ENCODE measurements at places on chromosomes 2 and 18.

GRCh38 chr2:27174638-27175037 is 25.8 kb downstream of the TCF23 start:
- no peak for DNase-seq

DNA sequence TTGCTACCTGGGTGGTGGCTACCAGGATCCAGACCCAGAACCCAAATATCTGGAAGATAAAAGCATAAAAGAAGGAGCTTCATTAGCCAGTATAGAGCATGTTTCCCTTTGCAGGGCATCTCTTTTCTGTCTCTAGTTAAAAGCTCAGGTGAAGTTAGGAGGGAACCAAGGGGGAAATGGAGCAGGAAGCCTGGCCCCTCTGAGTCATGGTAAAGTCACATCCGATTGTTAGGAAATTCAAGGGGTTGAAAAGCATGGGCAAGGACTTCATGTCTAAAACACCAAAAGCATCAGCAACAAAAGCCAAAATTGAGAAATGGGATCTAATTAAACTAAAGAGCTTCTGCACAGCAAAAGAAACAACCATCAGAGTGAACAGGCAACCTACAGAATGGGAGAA is 126.9 kb downstream of the RPIA start:
- DNase-seq = no peak

- DNase-seq = no peak
Measured at GRCh38 chr2:185484602-185485001, 254.0 kb upstream of the FSIP2 start.

GRCh38 chr2:96407041-96407918 is 71.7 kb downstream of the NCAPH start:
- peak; percentile 26 for DNase-seq

- DNase-seq = no peak
Measured at GRCh38 chr2:71498261-71498701, 44.9 kb downstream of the DYSF start.

GRCh38 chr2:111049792-111050640 is 70.7 kb upstream of the BCL2L11 start:
- no peak for DNase-seq

All from stimulated activated CD8-positive, alpha-beta memory T cell treated with anti-CD3 and anti-CD28 coated beads, Interleukin-15, amount 100 ng/mL, for 24 hours (primary cell).